HT-29 (cell line): ENCODE measurements at places on chromosomes 16 and 17. TPM values are rescaled to one million over a fixed set of nuclear protein-coding genes. Genes with fewer than 3 reads are reported as not detected.

Gene SKAP1
- 4.3 and 4.7 TPM in 2 replicates for total RNA-seq

Gene NECAB2
- total RNA-seq = 0.10 TPM in 1 of 2 replicates, not detected in the other

Gene KRT12
- total RNA-seq = 0.33 and 0.39 TPM in 2 replicates

Gene PRSS36
- total RNA-seq = 2.3 and 4.1 TPM in 2 replicates

Gene PITPNM3
- total RNA-seq = 3.6 and 4.0 TPM in 2 replicates

Gene CD300A
- total RNA-seq = not detected in 2 replicates

Gene TBC1D3B
- total RNA-seq = 10.0 and 18.6 TPM in 2 replicates

Gene HSD17B1
- 0.91 and 1.7 TPM in 2 replicates for total RNA-seq

Gene KLHL10
- not detected in 2 replicates for total RNA-seq

Gene SYCE1L
- total RNA-seq = 0.91 TPM in 1 of 2 replicates, not detected in the other

Gene CYB5D1
- 8.4 and 10.7 TPM in 2 replicates for total RNA-seq

Gene GPR179
- total RNA-seq = 0.03 and 0.13 TPM in 2 replicates

Gene CRHR1
- not detected in 2 replicates for total RNA-seq

Gene DHRS7C
- total RNA-seq = not detected in 2 replicates

Gene HSD11B2
- 18.3 and 23.2 TPM in 2 replicates for total RNA-seq

Gene NHERF2
- total RNA-seq = 258 and 259 TPM in 2 replicates

Gene ZNF232
- total RNA-seq = 9.4 and 9.6 TPM in 2 replicates
